Dermis microvascular lymphatic vessel endothelial cell (primary cell): ENCODE measurements at places on chromosomes 6 and 20. TPM values are rescaled to one million over a fixed set of nuclear protein-coding genes. Genes with fewer than 3 reads are reported as not detected.

DNA sequence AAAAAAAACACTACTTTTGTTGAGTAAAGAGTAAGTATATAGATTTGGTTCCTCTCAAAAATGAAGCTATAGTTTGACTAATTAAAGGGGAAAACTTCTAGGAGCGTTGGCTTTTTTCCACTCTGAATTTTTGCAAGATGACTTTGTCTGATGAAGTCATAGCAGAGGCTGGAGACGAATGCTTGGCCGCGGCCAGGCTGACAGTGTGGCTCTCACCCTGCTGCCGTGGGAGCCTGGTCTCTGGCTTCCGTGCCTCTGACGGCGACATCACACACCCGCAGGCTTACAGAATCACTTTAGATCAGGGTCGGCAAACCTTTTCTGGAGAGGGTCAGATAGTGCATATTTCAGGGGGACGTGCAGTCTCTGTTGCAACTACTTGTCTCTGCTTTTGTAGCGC, 145.0 kb downstream of the PHACTR3 start:
- no peak for DNase-seq

- no peak for DNase-seq
Observed at GRCh38 chr6:152343735-152344360, 293.3 kb downstream of the SYNE1 start.

- DNase-seq, result no peak
Observed at GRCh38 chr6:63792736-63793464, 157.3 kb downstream of the PHF3 start.

The ENPP5 gene
- total RNA-seq, result under 0.01 TPM in 1 of 2 replicates, not detected in the other

The GSTA2 gene
- not detected in 2 replicates for total RNA-seq
